ENCODE measurements at places on chromosomes 3 and 15.

GRCh38 chr15:69737916-69738315 is 285.3 kb downstream of the RPLP1 start:
- DNase-seq: no peak

DNA sequence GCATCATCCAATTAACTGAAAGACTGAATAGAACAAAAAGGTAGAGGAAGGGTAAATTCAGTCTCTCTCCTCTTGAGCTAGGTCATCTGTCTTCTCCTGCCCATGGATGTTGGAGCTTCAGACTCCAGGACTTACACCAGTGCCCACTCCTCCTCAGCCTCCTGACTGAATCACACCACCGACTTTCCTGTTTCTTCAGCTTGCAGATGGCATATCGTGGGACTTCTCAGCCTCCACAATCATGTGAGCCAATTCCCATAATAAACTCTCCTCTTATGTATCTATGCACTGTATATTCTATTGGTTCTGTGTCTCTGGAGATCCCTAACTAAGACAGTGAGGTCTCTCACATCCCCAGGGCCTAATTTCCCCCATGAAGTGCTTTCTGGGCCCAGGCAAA is 140.4 kb downstream of the CD47 start:
- no peak for DNase-seq

DNA sequence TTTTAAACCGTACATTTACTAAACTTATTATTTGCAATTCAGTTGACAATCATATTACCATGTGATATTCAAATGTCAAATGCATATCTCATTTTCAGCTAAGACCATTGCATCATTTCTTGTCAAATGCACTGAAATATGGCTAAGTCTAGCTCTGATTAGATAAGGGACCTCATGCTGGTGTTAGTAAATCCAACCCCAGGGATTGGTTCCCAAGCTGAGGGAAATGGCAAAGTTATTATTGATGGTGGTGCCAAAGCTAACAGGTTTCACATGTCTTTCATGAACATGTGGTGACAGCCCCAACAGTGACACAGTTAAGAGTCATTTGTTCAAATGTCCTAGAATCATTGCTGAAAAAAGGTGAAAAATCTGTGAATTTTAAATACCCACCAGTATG is 641.1 kb downstream of the MECOM start:
- no peak for DNase-seq

- DNase-seq: no peak
Observed at GRCh38 chr3:127324913-127325628, 37.2 kb upstream of the PRR20G start.

DNA sequence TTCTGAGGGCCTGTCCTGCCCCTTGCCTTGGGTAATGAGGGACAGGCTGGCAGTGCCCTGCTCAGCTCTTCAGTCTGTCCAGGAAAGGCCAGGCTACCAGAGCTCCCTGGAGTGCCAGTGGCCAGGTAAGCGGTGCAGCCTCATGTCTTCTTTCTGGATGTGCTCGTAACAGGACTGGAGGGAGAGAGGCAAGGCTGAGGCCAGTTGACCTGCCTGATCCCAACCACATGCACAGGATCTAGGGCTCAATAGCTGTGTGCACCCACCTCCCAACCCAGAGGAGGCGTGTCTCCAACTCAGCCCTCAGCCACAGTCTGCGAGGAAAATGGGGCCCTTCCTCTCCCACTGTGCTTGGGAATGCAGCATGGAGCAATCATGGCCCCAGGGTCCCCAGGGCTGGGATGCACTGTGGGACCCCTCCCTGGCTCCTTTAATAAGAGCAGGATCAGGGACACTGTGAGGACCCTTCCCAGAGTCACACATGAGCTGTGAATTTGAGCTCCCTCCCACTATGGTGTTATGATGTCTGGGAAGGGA is 22.5 kb downstream of the ALS2CL start:
- no peak for DNase-seq

GRCh38 chr15:85693277-85693676 is 101.4 kb downstream of the KLHL25 start:
- DNase-seq: no peak

DNA sequence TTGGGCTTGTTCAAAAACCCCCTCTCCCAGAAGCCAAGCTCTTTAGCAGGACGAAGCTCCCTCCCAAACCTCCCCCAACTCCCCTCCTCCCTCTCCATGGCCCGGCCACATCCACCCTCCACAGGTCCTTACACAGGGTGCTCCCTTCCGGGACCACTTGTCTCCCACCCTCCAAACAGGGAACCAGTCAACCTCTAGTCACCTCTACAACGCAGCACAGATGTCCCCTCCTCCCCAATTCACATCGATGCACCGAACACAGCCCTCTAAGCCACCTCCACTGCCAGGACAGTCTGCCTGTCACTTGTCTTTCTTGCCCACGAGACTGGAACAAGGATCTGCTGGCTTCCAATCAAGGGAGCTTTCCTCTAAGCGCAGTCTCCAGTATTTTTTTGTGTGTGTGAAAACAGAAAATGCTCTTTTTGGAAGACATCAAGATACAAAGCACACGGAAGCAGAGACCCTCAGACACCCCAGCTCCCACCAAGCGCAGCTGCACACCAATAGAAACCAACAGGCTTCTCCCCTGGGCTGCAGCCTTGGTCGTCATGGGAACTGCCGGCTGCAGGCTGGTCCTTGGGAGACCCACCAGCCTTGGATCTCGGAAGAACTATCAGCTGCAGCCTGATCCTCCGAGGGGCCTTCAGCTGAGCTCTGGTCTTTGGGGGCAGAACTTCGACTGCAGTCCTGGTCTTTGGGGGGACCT is 26.5 kb downstream of the IQSEC1 start:
- DNase-seq: no peak

DNA sequence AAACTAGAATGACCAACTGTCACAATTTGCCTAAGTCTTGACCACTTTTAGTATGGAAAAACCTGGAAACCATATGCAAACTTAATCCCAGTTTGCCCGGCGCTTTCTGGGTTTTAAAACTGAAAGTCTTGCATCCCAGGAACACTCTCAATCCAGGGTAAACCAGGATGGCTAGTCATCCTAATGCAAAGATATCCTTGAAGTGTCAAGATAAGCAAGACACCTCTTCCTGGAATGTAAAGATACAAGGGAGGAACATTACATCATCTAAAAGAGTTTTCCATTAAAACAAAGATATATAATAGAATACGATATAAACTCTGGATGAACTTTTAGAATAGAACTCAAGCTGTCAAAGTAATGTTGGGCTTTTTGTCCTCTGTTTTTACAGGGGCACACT is 188.5 kb downstream of the MAGI1 start:
- DNase-seq: no peak

- no peak for DNase-seq
Observed at GRCh38 chr15:42628761-42629160, 53.4 kb downstream of the STARD9 start.

DNA sequence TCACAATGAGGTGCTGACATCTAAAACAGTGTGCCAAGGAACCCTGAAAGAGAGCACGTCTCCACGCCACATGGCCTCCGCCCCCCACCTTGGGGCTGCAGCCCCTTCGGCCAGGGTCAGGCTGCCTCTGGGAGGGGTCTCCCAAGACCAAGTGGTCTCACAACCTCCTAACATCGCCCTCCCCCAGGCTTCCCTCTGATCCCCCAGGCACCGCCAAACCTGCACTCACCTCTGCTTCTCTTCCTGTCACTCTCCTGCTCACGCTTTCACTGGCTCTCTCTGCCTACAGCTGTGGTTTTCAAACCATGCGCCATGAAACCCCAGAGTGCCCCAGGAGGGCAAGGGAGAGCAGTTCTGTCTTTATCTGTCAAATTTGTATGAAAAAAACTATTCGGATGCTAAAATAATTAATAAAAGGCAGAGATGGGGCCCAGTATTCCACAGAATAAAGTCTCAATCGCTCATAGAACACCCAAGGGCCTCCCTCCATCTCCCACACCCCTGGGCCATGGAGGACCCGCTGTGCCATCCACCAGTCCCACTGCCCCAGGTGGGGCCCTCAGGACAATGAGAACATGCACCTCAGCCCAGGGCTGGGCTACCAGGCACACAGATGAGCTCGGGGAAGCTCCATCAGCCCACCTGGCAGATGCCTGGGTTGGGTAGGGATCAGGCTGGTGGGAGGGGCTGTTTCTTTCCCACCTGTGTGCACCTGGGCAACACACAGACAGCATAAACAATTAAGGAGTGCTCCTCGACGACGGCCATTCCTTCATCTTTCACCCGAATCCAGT is 21.5 kb downstream of the CYFIP1 start:
- no peak for DNase-seq

- no peak for DNase-seq
Observed at GRCh38 chr3:45414823-45415222, 26.4 kb downstream of the LARS2 start.

- DNase-seq: no peak
Observed at GRCh38 chr3:132645058-132645457, 14.6 kb downstream of the ACAD11 start.

DNA sequence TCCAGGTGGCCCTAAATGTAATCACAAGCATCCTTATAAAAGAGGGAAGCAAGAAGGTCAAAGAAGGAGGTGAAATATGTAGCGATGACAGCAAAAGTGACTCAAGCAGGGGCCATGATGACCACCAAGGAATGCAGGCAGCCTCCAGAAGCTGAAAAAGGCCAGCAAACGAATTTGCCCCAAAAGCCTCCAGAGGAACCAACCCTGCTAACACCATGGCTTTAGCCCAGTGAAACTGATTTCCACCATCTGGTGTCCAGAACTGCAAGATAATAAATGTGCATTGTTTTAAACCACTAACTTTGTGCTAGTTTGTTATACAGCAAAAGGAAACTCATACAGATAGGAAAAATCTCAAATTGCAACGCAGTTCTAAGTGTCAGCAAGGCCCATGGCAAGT is 23.0 kb upstream of the RBSN start:
- no peak for DNase-seq

GRCh38 chr3:100748967-100749366 is 39.7 kb downstream of the TFG start:
- no peak for DNase-seq

DNA sequence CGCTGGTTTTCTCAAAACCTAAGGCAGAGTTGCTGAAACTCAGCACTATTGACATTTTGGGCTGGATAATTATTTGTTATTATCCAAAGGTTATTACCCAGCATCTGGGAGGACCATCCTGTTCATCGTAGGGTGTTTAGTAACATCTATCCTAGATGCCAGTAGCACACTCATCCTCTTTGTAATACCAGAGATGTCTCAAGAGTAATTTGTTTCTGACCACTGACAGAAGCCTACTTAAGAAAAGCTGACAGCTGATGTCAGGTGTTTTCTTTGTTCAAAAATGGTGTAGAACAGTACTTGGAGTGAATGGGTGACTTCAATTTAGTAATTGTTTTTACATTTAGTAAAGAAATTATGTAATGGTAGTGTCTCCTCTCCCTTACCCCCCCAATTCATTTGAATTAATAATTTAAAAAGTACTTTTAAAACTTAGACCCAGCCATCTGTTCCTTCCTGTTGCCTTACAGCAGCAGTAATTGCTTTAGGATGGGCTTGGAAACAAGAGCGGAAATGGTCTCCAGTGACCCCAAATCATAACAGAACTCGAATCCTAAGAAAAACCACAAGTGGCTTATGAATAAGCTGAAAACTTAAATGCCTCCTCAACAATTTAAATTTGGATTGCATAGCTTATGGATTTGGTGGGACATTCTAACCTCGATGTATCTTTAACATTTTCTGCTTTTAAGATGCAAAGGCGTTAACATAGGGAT is 105.4 kb downstream of the PTPRG start:
- no peak for DNase-seq

DNA sequence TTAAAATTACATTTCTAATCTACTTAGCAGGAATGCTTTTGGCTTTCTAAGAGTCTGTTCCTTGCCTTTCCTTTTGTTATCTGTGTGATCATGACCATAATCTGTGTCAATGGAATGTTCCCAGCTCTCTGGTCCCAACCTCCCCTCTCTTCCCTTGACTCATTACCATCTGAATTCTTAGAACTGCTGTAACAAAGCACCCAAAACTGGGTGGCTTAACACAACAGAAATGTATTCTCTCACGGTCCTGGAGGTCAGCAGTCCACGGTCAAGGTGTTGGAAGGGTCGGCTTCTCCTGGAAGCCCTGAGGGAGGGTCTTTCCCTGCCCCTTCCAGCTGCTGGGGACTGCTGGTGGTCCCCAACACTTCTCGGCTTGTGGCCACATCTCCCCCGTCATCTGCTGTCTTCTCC is 81.1 kb downstream of the LRRK1 start:
- no peak for DNase-seq

- no peak for DNase-seq
Observed at GRCh38 chr3:88046766-88047165, 12.0 kb downstream of the CGGBP1 start.

DNA sequence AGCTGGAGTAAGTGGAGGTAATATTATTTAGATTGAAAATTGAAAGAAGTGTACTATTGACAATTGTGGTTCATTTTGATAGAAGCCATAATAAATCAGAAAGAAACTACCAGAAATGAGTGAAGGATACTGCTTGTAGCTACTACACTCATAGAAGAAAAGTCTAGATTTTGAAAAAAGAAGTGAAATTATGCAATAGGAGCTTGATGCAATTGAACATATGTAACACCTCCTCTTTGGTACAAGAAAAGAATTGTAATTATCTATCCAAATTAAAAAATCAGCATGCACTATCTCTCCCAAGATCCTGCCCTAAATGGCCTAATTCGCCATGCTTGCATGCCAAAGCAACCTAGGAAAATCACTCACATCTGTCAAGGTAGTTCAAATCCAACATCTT is 51.1 kb upstream of the CD200R1L start:
- DNase-seq: no peak

DNA sequence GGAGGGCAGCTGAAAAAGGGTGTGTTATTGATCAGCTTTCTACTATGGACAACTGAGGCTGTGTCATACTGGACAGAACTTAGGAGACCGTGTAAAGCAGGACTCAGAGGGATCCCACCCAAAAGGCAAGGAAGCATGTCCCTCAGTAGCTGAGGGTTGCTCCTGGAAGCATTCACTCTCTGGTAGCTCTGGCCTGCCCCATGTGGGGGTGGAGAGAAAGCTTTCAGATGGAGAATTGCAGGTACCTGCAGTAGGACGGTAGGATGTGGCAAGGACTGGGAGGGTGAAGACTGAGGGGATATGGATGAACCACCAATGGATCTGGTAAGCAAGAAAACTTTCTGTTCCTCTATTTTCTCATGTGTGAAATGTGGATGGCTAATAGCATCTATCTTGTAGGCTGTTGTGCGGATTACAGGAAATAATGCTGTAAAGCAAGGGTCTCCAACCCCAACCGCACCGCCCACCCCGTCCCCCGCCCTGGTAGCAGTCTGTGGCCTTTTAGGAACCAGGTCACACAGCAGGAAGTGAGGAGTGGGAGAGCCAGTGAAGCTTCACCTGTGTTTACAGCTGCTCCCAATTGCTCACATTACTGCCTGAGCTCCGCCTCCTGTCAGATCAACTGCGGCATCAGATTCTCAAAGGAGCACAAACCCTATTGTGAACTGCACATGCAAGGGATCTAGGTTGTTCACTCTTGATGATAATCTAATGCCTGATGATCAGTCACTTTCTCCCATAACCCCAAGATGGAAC is 157.7 kb upstream of the PROK2 start:
- DNase-seq: no peak

GRCh38 chr3:196215493-196216020 is 777 bp upstream of the SLC51A start:
- no peak for DNase-seq

GRCh38 chr3:71031181-71031580 is 552.3 kb downstream of the FOXP1 start:
- no peak for DNase-seq
